ENCODE measurements at places on chromosomes 16 and 17.
A peak's percentile ranks its signal among the peaks of the same experiment; 100 is the strongest.

DNA sequence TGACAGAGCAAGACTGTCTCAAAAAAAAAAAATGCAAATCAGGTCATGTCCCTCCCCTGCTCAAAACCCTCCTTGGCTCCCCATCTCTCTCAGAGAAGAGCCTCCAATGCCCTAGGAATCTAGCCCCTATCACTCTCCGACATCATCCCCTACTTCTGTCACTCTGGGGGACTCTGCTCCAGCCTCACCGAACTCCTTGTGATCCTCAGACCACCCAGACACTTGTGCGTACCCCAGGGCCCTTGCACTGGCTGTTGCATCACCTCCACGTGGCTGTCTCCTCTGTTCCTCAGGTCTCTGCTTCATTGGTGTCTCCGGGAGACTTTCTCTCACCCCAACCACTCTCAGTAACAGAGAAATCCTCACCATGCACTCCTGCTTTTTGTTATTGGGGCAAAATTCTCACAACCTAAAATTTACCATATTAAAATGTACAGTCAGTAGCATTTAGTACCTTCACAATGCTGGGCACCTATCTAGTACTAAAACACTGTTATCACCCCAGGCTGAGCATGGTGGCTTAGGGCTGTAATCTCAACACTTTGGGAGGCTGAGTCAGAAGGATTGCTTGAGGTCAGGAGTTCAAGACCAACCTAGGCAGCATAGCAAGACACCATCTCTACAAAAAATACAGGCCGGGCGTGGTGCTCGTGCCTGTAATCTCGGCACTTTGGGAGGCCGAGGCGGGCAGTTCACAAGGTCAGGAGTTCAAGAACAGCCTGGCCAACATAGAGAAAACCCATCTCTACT lies 15.2 kb downstream of the PLA2G10 start:
- no peak for DNase-seq

GRCh38 chr16:27769561-27770255 lies 219.8 kb downstream of the KATNIP start:
- peak; percentile 80 for DNase-seq

DNA sequence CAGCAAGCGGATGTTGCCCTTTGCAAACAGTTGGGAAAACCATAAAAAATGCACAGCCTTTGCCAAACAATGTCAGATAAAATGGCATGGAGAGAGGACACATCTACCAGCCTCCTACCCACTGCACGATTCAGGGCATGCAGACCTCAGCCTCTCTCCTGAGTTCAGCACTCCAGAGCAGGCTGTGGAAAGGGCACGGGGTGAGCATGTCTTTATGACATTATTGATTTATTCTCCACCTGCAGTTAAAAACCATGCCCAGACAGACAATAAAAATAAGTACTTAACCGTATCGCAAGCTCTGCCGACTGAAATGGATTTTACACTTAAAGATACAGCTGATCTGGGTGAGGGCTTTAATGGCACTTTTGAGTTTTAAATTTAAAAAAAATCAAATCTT lies 127.1 kb downstream of the MAF start:
- DNase-seq, result no peak

- no peak for DNase-seq
Measured at GRCh38 chr16:21235199-21235585, 1.7 kb downstream of the ANKS4B start.

DNA sequence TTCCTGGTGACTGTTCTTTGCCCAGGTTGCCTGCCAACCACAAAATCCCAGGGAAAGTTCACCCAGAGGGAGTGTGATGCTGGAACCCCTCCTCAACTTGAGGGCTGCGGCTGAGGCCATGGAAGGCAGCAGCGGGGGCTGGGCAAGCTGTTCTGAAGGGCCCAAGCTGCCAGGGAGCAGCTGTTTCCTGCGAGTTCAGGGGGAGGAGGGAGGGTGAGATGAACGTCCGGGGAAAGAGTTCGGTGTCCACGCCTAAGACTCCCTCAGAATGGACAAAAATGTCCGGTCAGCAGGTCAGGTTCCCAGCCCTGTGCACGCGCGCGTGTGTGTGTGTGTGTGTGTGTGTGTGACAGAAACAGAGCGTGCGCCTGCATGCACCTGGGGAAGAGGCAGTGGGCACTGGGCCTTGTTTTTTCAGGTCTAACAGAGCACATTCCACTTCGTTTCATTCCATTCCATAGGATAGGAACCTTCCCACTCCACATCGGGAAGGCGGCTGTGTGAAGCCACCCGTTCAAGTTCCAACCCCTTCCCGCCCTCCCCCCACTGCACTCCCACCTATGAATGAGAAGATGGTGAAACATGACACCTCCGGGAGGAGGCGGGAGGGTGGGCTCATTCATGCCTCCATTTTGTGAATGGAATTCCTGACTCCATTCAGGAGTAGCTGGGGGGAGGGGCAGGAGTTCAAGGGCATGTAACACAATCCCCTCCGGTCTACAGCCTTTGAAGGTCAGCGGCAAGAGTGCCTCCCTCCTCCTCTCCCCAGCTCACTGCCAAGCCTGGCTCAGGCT lies 15.7 kb downstream of the ETV4 start:
- DNase-seq, result peak; percentile 92

GRCh38 chr16:88550246-88550661 lies 19.9 kb upstream of the ZC3H18 start:
- DNase-seq, result no peak

GRCh38 chr16:70418274-70418992 lies 20.5 kb downstream of the ST3GAL2 start:
- DNase-seq, result no peak

- DNase-seq, result no peak
Measured at GRCh38 chr17:6392609-6393350, 42.1 kb downstream of the AIPL1 start.

DNA sequence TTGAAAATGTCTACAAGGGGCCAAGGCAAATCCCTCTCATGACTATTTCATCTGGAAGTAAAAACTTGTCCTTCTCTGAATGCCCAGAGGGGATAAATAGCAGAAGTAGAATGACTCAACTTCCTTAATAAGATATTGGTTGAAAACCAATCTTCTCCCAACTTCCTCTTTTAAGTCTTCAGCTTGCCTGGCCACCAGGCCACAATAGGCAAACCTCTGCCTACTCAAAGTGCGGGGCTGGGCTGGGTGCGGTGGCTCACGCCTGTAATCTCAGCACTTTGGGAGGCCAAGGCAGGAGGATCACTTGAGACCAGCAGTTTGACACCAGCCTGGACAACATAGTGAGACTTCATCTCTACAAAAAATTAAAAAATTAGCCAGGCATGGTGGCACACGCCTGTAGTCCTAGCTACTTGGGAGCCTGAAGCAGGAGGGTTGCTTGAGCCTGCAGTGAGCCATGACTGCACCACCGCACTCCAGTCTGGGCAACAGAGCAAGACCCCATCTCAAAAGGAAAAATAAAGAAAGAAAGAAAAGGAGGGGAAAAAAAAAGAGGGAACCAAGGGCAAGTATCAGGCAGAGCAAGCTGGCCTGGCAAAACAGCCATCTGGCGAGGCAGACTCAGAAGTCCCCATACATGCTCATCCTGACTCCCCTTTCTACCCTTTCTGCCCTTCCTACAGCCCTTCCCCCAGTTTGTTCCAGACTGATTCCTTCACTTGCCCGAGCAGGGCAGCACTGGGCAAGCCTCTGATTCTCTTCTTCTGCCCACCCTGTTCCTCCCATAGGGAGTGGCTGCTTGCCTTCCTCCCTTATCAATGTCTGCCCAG lies 20.6 kb downstream of the MAP3K14 start:
- DNase-seq, result peak; percentile 66
